Activated naive CD4-positive, alpha-beta T cell treated with anti-CD3 and anti-CD28 coated beads for 36 hours (primary cell): ENCODE measurements at places on chromosomes 2 and 18. TPM values are rescaled to one million over a fixed set of nuclear protein-coding genes. Genes with fewer than 3 reads are reported as not detected.

DNA sequence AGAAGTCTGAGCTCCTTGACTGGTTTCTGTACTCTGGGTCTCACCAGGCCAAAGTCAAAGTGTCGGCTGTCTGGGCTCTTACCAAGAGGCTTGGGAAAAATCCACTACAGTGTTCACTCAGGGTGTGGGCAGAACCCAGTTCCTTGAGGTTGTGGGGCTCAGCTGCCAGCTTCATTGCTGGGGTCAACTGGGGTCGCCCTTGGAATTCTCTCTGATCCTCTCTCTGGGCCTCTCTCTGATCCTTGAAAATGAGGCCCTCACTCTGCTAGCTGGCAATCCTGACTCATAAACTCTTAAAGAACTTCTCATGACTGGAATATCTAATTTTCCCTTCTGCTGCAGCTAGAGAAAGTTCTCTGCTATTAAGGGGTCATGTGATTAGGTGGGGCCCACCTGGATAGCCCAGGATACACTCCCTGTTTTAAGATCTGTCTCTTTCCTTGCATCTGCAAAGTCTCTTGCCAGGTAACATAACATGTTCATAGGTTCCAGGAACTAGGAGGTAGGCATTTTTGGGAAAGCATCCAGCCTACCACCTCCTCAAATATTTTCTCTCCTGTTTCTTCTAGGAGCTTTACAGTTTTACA, 66.3 kb downstream of the SP110 start:
- no peaks in the 10 kb centered on the region for H3K36me3 ChIP-seq
- H3K4me3 ChIP-seq: no peak overlapping the region
- peaks cover 3% of the 10 kb centered on the region for H3K4me1 ChIP-seq
- no peak for DNase-seq
- H3K27me3 ChIP-seq: no peaks in the 10 kb centered on the region

DNA sequence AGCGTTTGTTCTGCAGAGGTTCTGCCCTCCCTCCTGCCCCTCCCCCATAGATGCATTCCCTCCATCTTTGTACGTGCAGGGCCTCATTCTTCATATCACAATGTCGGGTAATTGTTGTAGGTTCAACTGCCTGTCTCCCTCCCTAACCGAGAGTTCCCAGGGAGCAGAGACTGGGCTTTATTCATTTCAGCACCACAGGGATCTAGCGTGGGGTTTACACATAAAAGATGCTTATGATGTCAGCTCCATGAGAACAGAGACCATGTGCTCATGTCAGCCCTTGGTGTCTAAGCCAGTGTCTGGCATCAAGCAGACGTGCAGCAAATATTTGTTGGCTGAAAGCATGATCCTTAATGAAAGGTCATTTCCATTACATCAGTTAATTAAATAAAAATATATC, 298.9 kb upstream of the TRIB2 start:
- no peak for DNase-seq
- H3K36me3 ChIP-seq: no peaks in the 10 kb centered on the region
- no peak overlapping the region for H3K27ac ChIP-seq
- peaks cover 27% of the 10 kb centered on the region for H3K4me1 ChIP-seq
- no peak overlapping the region for H3K4me3 ChIP-seq

GRCh38 chr2:174446531-174446930, 40.3 kb downstream of the GPR155 start:
- no peaks in the 10 kb centered on the region for H3K27me3 ChIP-seq
- DNase-seq: no peak
- H3K36me3 ChIP-seq: peaks cover 21% of the 10 kb centered on the region
- H3K4me1 ChIP-seq: peaks cover 9% of the 10 kb centered on the region
- no peak overlapping the region for H3K27ac ChIP-seq

DNA sequence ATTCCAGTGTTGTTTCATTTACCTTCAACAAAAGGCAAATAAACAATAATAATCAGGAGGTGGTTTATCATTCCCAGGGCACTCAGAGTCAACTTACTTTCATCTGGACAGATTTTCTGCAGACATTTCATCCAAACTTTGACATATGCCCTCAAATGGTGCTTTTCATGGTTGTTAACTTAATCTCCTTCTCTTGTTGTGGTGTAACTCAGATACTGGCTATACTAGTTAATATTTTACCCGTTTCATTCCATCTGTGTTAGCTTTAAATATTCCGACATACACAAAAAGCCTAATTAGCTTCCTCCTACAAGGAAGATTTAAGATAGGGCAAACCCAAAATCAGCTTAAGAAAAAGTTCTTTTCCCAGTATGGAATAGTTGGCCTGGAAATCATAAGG, 44.4 kb upstream of the RPE start:
- no peak for DNase-seq
- H3K27me3 ChIP-seq: peaks cover 1% of the 10 kb centered on the region

DNA sequence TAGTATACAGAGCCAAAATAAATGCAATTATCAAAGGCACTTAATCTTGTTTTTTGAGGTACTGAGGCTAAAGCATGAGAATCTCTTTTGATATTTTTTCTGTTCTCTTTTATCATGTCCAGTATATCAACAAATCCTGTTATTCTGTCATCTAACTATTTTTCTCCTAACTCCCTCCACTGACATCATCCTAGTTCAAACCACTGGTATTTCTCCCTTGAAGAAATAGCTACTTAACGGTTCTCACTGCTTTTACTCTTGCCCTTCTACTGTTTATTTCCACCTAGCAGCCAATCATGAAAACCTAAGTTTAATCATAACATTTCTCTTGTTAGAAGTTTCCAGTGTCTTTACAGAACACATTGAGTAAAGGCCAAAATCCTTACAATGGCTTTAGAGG, 317.6 kb downstream of the GPD2 start:
- no peaks in the 10 kb centered on the region for H3K27me3 ChIP-seq
- no peaks in the 10 kb centered on the region for H3K36me3 ChIP-seq
- H3K4me3 ChIP-seq: no peak overlapping the region
- no peak for DNase-seq
- H3K27ac ChIP-seq: no peak overlapping the region

ATP8B1 gene
- total RNA-seq: not detected
